ENCODE measurements at places on chromosomes 4 and X. TPM values are rescaled to one million over a fixed set of nuclear protein-coding genes. Genes with fewer than 3 reads are reported as not detected.

DNA sequence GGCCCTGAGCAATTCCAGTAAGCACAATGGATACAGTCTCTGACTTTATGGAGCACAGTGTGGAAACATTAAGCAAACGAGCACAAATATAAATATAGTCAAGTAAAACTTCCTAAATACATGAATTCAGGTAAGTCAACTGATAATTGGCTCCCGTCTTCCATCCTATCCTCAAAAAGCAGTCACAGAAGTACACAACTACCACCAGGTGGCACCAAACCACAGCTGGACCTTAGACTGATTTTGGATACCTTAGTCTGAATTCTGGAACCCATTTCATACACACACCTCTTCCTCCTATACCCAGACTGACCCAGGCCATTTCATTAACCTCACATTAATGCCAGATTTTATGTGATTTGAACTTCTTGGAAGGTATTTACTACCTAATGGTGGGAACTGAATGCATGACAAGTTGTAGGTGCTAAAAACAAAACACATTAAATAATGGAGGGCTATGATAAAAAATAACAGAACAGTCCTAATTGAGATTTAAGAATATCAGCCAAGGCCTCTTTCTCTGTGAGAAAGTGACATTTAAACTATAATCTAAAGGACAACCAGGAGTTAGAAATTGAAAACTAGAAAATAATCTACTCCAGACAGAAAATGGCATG is 77.5 kb downstream of the ELF2 start:
- peak; percentile 61 for DNase-seq

DNA sequence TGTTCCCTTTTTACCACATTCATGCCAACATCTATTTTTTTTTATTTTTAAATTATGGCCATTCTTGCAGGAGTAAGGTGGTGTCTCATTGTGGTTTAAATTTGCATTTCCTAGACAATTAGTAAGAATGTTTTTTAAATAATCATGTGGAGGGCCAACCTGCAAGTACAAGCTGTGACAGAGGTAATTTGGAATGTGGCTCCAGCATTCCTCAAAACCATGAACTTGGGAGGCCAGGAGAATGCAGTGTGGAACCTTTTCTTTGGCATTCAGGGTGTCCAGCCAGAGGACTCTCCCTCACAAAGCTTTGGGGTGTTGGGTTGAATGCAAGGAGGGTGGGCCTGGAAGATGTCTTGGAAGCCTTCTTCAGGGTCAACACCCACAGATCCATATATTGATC is 7.3 kb upstream of the TMEM185A start:
- DNase-seq, result no peak

The GAGE2A gene
- not detected for total RNA-seq

The RAB41 gene
- total RNA-seq, result not detected

GRCh38 chr4:146522869-146523205 is 1.1 kb upstream of the SLC10A7 start:
- no peak for DNase-seq

DNA sequence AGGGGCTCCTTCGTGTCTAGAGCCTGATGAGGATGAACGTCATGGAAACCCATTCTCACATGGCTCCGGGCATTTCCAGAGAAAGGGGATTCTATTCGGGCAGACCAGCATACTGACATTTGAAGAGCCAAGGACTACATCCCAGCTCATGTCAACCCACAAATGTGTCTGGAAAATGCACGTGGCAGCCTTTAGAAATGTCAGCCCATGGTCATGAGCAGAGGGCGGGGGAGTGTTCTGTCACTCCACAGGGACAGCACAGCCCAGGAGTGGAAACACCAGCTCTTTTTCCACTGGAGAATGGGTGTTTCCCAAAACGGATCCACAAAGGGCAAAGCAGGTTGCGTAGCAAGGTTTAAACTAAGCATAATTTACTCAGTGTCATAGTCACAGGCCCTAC is 207.0 kb downstream of the BCOR start:
- DNase-seq, result no peak

- no peak for DNase-seq
Observed at GRCh38 chr4:111064342-111064993, 441.6 kb upstream of the PITX2 start.

DNA sequence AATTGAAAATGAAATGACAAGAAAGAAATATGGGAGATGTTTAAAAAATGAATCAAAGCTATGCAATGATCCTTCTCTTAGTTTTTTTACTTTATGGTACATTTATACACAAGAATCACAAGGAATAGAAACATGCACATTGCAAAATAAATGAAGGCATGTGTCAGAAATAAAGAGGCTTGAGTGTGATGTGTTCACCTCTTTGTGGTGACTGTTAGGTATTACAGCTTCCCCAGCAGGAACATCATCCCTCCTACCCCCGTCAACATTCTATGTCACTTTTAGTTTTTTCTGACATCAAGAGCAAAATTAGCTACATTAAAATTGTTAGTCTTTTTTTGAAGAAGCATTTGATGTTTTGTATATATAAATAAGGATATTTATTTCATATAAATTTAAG is 214.8 kb downstream of the SLC4A4 start:
- peak; percentile 1 for DNase-seq

DNA sequence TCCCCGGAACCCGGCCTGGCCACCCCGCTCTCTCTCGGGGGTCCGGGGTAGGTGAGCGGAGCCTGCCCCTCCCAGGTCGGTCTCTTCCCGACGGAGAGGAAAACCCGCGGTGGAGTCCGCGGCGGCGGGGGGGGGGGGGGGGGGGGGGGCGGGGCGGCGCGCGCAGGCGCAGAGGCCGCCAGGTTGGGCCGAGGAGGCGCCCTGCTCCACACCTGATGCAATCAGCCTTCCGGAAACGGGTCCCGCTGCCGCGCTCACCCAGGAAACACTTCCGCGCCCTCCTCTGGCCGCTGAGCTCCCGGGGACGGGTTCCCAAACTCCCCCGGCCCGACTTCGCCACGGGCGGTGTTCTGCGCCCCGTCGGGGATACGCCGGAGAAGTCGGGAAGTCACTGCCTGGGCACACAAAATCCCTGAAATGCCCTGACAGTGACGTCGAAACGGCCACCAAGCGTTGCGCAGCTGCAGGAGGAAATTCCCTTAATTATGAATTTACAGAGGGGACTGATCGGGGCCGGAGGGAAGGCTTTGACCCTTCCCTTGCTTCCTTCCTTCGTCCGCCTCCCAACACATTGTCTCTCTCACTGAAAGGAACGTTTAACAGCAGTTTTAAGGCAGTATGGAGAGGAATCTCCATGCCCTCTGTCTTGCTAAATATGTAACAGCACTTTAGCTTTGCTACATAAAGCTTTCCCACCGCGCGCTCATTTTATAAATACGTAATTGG is 2.1 kb upstream of the APBB2 start:
- DNase-seq, result peak; percentile 82

GRCh38 chr4:79852305-79852730 is 220.7 kb downstream of the ANTXR2 start:
- DNase-seq, result no peak

- no peak for DNase-seq
Observed at GRCh38 chrX:84155938-84156337, 32.1 kb downstream of the RPS6KA6 start.

The NONO gene
- total RNA-seq, result 520 TPM

The SMR3B gene
- total RNA-seq, result not detected

- DNase-seq, result no peak
Observed at GRCh38 chrX:17368002-17368401, 7.0 kb upstream of the NHS start.

- no peak for DNase-seq
Observed at GRCh38 chr4:71687056-71687455, 96.8 kb downstream of the GC start.

The SHISA3 gene
- total RNA-seq, result not detected

DNA sequence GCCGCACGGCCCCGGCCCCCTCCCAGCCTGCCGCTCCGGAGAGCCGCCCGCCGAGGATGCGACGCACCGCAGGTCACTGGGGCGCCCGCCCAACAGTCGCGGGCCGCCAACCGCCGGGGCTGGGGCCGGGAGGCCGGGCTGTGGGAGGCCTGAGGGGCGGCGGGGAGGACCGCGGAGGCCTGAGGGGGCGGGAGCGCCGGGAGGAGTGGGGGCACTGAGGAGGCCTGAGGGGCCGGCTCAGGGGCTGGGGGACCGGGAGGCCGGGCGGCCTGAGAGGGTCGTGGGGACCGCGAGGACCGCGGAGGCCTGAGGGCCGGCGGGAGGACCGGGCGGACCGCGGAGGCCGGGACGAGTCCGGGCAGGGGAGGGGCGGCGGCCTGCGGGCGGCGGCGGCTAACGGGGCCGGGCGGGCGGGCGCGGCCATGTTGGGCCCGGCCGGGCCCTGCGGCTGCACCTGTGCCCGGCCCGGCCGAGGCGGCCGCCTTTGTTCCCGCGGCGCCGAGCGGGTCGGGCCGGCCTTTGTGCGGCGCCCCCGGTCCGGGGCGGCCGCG is 353 bp downstream of the NSD2 start:
- peak; percentile 34 for DNase-seq

GRCh38 chr4:152038238-152038637 is 277.4 kb upstream of the GATB start:
- no peak for DNase-seq

DNA sequence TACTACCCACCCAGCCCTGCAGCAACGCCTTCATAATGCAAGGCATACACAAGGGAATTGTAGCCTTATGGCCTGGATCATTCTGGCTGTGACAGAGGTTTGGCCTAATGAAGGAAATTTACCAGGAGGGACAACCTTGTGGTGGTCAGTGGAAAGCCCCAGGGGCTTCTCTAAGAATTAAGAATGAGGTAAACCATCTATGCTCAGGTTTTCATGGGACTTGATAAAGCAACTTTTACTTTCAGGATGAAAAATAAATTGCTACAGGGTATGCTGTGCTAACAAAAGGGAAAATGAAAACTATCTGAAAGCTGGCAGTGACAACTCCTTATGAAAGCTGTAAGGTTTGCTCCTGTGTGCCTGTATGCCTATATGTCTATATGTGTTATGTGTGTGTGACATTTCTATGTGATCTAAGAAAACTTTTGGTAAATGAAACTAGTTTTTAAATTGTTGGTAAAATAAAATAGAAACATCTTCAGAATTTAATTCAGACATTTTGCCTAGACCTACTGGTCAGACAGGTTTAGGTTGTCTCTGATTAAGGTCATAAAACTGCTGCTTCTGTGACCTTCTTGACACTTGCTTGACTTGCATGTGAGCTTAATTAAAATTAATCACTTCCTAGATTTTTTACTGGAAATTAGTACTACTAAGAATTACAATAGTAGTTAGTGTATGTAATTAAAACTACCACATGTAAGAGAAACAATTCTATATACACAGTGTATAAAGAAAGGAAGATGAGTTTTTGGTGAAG is 19.9 kb upstream of the TXK start:
- no peak for DNase-seq

Data from Calu3 (cell line).